ENCODE measurements at places on chromosomes 3 and 15.

DNA sequence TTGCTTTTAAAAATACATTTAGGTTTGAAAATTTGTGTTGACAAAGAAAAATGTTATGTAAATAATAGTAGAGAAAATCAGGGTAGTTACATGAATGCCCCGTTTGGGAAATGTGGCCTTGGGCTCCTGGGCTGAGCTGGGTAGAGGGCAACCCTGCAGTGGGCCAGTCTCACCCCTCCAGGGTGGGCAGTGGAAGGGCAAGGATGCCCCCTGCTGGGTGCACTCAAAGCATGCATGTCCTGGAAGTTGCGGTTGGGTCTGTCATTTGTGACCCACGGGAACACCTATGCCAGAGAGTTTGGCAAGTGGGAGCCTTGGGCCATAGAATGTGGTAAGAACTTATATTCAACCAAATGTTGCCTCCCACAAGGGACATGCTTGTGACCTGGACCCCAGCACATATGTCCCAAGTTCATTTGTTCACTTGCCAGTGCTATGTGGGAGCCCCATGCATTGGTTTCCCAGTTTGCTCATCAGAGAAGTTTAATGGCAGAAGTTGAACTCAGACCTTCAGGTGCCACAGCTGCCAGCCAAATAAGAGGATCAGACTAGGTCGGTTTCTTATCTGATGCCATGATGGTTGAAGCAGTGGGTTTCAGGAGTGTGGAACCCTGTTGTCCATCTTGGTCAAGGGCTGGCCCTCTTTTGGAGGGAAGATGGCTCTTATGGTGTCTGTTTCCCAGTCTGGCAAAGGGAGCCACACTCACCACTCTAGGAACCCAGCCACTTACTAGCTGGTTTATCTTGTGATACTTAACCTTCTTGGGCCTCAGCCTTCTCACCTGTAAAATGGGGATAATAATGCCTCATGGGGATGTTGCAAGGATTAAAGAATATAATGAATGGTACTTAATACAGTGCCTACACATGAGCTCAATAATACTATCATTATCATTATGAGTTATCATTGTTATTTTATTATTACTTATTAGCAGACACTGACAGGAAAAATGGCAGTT, 2.5 kb upstream of the PLCB2 start:
- DNase-seq, result peak; percentile 75

- no peak for DNase-seq
These were observed 205.0 kb upstream of the MME start for GRCh38 chr3:154875142-154875541.

DNA sequence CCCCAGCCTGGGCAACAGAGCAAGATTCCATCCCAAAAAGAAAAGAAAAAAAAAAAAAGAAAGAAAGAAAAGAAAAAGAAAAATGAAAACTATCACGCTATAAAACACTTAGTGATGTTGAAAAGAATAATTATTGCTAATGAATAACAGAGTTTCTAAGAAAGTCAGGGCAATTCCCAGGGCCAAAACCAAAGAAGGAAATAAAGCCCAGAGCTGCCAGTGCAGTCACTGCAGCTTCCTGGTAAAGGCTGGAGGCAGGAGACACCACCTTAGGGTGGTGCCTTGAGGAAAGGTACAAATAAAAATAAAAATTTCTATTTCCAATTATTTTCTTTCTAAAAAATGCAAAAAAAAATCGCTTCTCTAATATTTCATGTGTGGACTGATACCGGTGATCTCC, 19.7 kb upstream of the UACA start:
- no peak for DNase-seq

DNA sequence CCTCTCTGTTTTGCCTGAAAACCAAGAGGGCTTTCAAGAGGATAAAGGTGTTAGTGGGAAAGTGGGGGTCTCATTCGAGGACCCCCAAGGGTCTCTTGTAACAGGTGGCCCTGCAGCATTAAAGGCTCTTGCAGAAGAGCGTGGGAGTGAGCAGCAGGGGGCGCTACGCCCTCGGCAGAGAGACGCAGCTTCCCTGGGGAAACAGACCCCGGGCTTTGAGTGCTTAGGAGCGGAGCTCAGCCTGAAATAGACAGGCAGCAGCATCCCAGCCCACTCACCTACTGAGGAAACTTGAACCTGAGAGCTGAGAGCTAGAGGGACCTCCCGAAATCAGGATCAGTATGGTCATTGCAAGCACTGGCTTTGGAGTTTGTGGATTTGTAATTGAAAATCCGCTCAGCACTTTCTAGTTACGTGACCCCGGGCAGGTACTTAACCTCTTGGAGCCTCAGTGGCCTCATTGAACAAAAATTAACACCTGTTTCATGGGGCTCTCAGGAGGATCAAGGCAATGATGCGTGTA, 25.7 kb downstream of the RPLP1 start:
- peak; percentile 68 for DNase-seq

- DNase-seq, result no peak
These were observed 42.7 kb upstream of the PPP2R3A start for GRCh38 chr3:135922903-135923250.

- DNase-seq, result no peak
These were observed 8.3 kb downstream of the POMGNT2 start for GRCh38 chr3:43097400-43098080.

DNA sequence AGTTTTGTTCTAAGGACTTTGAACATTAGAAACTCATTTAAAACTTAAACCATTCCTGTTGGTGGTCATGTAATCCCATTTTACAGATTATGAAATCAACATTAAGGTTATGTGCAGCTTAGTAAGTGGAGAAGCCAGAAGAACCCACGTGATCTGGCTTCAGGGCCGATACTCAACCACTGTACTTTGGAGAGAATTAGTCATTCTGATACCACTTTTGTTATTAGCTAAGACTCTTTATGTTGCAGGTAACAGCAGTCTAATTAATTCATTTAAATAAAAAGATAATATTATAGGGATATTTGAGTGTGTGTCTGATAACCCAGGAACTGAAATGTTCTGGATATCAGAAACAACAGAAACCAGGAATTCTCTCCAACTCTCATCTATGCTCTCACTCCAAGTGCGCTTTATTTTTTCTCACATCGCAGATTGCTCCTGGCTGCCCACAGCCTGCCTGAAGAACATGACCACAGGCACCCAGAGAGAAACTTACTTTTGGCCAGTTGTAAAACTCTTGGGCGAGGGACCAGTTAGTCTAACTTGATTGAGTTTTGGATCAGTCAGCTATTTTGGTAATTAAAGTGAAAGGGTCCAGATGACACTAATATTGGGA, 25.2 kb downstream of the UBE2E1 start:
- DNase-seq, result peak; percentile 16

DNA sequence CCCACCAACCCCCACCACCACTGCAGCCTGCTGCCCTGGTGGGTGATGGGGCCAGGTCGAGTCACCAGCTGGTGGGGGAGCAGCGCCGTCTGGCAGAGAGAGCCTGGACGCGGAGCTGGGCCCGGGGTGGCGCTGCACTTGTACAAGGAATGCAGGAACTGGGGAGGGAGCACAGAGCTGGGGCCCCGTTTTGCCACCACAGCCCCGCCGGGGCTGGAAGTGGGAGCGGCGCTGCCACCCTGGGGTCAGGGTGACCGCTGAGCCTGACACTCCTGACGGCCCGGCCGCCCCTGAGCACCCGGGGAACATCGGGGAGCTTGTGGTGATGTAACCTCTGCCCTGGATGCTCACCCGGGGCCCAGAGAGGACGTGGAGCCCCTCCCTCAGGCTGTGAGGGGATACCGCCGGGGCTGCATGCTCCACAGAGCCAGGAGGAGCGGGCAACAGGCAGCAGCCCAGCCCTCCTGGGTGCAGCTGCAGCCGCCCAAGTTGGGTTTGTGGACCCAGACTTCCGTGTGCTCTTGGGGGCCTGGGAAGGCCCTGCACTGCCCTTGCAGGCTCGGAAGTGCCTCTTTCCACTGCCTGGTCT, 32.6 kb upstream of the IREB2 start:
- no peak for DNase-seq

GRCh38 chr3:78274475-78275065, 1234.7 kb downstream of the ROBO2 start:
- DNase-seq, result no peak

GRCh38 chr3:135362889-135363288, 567.8 kb downstream of the EPHB1 start:
- no peak for DNase-seq

DNA sequence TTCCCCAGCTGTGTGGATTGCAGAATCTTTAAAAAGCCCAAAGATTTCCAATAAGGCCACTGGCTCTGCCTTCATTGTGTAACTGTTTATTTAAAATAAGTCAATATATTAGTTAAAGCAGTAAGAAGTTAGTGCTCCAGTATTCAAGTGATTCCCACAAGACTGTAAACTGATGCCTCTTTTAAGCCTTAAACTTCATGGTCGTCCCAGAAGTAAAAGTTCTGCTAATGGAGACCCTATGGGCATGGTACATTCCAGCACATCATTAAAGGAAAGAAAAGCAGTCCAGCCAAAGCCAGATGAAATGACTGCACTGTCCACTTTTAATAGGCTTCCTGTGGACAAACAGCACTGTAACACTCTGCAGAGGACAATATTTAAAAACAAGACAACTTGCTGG, 512.6 kb downstream of the MECOM start:
- no peak for DNase-seq

DNA sequence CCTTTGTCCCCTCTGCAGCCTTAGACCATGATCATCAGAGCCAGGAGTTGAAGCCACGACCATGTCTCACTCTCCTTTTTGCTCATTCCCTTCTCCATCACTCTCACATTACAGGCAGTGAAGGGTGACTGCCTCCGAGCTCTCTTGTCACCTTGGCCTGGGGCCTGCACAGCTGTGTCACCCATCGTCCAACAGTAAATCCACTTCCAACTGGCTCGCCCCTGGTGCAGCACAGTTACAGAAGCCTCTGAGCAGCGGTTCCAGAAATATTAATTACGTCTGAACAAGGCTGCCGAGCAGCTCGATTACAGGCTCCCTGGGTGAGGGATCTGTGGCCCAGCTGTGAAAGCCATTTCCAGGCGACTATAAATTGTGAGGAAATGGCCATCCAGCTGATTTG, 528.2 kb downstream of the NR2F2 start:
- DNase-seq, result no peak
